ENCODE measurements at places on chromosomes 6 and 20.

DNA sequence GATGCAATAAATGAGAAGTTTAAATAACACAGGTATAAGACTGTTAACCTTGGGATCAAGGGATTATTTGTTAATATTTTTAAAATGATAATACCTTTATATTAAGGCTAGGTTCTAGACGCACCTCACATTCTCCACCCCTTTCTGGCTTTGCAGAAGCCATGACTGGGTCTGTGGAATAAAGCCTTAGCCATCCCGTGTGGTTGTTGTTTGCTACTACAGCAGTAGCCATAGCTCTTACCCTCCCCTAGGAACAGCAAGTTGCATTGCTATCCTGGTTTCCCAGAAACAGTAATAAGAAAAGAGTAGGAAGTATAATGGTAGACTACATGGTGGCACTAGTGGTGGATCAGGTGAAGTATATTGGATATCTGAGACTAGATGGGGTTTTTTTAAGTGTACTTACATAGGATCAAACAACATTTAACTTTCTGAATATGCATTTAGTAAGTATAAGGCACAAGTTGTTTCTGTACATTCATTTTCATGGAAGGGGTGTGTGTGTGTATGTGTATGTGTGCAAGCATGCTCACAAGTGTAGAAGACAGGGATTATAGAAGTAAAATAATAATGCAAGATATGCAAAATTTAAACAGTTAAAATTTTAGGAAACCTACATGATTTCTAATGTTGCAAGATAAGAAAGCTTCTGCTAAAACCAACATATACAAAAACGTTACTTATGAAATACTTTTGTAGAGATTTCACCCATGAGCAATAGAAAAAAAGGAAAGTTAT lies 384.2 kb downstream of the PRKN start:
- no peak for DNase-seq

DNA sequence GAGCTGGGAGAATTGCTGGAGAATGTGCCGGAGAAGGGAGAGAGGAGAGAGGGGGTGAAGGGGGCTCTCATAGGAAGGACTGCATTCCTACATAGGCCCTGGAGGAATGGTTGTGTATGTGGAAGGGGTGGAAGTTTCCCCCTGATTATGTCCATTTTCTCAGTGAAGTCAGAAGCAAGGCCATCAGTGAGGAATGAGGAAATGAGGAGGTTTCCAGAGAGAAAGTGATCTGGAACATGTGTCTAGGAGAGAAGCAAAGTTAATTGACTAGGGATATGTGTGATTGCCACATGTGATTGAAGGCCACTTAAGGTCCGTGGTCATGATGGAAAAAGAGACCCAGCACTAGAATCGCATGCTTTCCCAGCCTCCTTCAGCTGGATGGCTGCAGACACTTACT lies 42.3 kb downstream of the TBPL1 start:
- no peak for DNase-seq

GRCh38 chr6:158856261-158856660 lies 37.1 kb upstream of the EZR start:
- no peak for DNase-seq

GRCh38 chr20:49037962-49038387 lies 8.1 kb upstream of the CSE1L start:
- DNase-seq, result no peak

GRCh38 chr20:57780398-57780797 lies 70.6 kb upstream of the PMEPA1 start:
- no peak for DNase-seq

GRCh38 chr20:3068986-3069900 lies 2.2 kb upstream of the OXT start:
- no peak for DNase-seq

- DNase-seq, result no peak
These were observed 1130.1 kb downstream of the HACE1 start for GRCh38 chr6:103729658-103730057.

- no peak for DNase-seq
These were observed 84.7 kb downstream of the TASP1 start for GRCh38 chr20:13554076-13554475.

DNA sequence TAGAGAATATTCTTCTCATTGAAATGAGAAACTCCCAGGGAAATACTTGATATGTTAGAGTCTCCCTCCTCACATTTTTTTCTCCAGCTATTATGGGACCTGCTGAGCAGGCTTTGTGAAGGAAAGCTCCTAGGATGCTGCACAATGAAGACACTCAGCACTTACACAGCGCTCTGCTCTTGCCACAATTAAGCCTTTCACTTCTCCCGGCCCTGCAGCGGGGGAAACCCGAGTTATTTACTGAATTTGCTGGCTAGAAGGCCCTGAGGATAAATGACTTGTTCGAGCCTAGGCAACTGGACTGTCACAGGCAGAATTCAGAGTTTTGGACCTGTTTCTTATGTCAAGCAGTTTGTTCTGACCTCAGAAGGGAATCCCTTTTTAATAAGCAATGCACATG lies 102.0 kb downstream of the MAP3K7 start:
- no peak for DNase-seq

- DNase-seq, result no peak
These were observed 222.0 kb upstream of the SGK1 start for GRCh38 chr6:134539865-134540323.

DNA sequence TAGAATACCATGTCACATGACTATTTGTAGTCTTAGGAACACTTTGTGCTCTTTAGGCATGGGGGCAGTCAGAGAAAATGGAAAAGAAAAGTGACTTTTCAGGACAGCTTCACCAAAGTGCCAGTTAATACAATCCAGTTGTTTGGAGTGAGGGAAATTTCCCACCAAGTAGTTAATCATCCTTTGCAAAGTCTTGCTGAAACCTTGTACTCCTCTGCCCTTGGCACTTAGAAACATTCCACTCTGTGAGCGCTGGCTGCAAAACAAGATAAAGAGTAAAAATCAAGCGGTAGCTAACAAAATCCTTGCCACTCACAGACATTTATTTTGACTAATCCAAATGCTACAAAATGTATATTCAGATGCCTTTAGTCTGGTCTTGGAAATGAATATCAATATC lies 229.2 kb upstream of the HSF2 start:
- DNase-seq, result no peak

GRCh38 chr6:24821860-24822444 lies 23.2 kb upstream of the ARMH2 start:
- no peak for DNase-seq

DNA sequence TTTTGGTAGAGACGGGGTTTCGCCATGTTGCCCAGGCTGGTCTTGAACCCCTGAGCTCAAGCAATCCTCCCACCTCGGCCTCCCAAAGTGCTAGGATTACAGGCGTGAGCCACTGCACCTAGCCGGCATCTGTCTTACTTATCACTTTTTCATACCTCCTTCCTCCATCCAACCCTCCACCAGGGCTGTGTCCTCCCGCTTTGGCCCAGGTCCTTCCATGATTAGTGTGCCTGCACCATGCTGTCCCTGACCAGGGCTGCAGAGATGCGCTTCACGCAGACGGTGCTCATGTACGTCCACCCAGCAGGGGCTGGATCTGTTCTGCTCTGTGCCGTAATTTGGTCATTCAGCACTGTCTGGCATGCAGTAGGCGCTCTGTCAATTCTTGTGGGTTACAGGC lies 85.8 kb downstream of the SRC start:
- no peak for DNase-seq

- DNase-seq, result no peak
These were observed 715.8 kb downstream of the RNF144B start for GRCh38 chr6:19102936-19103335.

- peak; percentile 60 for DNase-seq
These were observed 102.1 kb downstream of the CEBPB start for GRCh38 chr20:50292591-50293283.

DNA sequence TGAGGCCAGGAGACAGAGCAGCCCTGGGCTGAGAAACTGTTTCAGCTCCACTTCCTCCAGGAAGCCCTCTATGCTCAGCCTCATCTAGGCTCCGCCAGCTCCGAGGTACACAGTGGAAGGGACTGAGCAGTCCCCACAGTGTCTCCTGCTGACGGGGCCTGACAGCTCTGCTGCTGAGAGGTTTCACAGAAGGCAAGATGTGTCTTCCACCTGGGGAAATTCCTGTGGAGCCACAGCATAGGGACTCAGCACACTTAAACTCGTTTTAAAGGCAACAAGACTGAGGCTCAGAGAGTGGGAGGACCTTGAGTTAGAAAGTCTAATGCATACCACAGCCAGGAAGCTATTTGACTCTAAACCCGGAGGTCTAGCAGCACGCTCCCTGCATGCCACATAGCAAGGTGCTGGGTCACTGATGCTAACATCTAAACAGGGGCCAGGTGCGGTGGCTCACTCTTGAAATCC lies 6.8 kb downstream of the ADA start:
- DNase-seq, result no peak

All from 8988T (cell line).